ENCODE measurements at places on chromosomes 3 and 15.

- DNase-seq = no peak
These were observed 104.9 kb upstream of the TRIM42 start for GRCh38 chr3:140573011-140573410.

GRCh38 chr3:18349197-18349798 is 75.8 kb downstream of the SATB1 start:
- no peak for DNase-seq

DNA sequence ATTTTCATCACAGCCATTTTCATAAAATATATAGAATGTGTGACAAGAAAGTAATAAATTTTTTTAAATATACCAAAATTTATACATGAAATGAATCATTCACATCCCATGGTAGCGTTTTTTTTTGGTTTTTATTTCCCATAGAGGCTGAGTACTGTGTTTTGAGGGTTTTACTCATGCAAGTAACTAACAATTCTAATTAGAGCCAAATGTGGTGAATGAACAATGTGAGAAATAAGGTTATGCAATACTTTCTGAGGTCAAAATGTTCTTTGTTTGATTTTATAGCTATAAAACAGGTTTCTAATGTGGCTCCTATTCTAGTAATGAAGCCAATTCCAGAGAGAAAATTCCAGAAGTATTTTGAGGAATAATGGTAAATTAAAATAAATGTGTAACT is 386.8 kb downstream of the TBC1D5 start:
- DNase-seq = peak; percentile 22

DNA sequence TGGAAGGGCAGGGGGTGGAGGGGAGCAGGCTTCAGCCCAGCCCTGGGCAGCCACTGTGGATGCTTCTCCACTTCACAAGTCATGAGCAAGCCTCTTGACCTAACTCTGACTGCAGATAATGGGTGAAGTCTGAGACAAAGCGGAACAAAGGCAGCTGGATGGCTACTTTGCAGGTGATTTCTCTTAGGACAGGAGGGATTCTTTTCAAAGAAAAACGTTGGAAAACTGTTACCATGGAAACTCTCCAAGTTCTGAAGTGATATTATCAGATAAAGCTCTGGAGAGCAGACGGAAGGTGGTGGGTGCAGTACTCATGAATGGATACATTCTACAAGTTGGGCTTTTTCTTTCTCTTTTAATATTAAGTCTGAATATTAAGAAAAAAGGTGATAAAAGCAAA is 254.2 kb upstream of the SLCO3A1 start:
- DNase-seq = no peak

DNA sequence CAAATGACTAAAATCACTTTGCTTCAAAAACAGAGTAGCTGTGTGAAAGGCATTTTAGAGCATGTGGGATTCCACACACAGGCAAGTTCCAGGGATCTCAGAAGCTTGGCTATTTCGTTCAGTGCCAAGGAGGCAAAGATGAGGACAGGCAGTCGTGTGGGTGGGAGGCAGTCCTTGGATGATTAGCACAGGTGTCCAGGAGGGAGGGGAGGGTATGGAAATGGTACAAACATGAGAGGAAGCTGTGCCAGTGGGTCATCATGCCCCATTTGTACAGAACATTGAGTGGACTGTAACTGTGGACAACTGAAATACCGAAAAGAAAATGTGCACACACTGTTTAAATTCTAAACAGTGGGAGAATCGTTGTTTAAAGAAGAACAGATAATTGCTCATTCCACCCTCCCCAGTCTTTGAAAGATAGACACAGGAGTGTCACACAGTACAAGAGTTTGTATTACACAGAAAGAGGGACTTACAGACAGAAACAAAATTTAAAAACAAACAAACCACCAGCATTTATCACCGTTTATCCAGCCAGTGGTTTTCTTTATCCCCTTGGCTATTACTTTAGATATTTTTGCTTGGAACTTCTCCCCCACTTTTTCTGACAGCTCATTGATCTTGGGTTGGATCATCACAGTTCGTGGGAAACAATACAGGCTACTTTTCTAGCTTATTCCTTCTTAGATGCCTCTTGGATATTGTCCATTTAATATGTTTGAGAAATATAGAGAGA is 122.9 kb downstream of the GREM1 start:
- no peak for DNase-seq

- DNase-seq = no peak
These were observed 26.3 kb downstream of the RFX7 start for GRCh38 chr15:56217341-56217740.

DNA sequence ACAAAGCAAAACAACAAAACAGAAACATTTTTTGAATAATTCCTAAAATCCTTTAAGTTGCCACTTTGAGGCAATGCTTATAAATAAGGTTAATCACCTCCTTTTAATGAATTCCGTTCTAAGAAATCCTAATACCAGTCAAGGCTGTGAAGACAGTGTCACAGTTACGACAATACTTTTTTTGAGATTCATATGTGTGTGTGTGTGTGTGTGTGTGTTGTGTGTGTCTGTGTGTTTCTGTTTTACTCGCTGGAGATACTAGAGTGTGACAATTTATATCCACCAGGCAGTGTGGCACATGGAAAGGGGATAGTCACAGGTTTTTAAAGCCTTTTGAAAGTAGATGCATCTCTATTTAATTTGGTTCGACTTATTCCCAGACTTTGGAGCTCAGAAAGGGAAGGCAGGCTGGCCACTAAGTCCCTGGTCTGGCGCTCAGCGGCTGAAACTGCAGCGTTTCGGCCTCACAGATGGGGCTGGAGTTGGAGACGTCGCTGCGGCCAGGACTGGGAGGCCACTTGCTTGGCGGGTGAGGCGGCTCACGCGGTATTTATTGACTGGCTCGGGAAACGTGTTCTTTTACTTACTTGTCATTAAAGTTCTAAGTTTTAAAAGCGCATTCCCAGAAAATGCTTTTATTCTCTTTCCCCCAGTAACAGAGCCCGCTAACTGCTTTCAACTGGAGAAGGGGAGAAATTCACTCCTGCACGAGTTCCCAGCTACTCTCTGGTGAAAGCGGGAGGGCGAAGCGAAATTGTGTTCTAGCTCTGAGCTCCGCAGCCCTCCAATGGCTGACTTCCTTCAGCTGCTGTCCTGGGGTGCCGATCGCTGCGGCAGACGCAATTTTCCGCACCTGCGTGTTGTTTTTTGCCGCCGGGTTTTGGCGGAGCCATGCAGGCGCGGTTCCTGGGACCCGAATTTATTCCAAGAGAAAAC is 13.7 kb downstream of the ZIC1 start:
- no peak for DNase-seq

DNA sequence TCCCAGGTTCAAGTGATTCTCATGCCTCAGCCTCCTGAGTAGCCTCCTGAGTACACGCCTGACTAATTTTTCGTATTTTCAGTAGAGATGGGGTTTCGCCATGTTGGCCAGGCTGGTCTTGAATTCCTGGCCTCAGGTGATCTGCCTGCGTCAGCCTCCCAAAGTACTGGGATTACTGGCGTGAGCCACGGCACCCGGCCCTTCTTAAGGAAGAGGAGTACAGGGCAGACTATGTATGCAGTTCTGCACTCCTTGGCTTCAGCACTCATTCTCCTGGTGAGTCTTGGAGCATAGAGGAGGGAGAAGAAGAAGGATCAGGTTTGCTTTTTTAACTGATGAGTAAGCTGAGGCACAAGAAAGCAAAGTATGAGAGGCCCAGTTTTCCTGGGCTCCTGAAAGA is 99.8 kb upstream of the HACD2 start:
- DNase-seq = no peak

- DNase-seq = no peak
These were observed 36.8 kb upstream of the KIF23 start for GRCh38 chr15:69377216-69377970.

GRCh38 chr15:71962537-71962936 is 152.2 kb downstream of the NR2E3 start:
- DNase-seq = no peak

GRCh38 chr15:57550640-57551039 is 41.1 kb upstream of the MYZAP start:
- DNase-seq = peak; percentile 13

DNA sequence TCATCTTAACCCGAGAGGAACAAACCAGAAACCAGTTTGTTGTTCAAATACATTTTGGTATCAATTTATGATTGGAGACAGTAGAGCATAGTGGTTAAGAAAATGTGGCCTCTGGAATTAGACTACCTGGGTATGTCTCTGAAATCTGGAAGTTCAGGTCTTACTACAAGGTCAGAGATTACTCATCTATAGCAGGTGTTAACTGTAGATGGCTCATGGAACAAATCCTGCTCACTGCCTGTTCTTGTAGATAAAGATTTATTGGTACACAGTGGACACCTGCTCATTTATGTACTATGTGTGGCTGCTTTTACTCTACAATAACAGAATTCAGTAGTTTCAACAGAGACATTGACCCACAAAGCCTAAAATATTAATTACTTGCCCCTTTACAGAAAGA is 413.3 kb downstream of the CNTN6 start:
- DNase-seq = peak; percentile 5

- DNase-seq = no peak
These were observed 209.3 kb upstream of the PROK2 start for GRCh38 chr3:71994203-71994602.

GRCh38 chr3:195230244-195230643 is 40.7 kb downstream of the XXYLT1 start:
- no peak for DNase-seq

- DNase-seq = peak; percentile 48
These were observed 160.7 kb upstream of the MCTP2 start for GRCh38 chr15:94070356-94071295.

- DNase-seq = no peak
These were observed 115.2 kb upstream of the RORA start for GRCh38 chr15:61344293-61344692.

DNA sequence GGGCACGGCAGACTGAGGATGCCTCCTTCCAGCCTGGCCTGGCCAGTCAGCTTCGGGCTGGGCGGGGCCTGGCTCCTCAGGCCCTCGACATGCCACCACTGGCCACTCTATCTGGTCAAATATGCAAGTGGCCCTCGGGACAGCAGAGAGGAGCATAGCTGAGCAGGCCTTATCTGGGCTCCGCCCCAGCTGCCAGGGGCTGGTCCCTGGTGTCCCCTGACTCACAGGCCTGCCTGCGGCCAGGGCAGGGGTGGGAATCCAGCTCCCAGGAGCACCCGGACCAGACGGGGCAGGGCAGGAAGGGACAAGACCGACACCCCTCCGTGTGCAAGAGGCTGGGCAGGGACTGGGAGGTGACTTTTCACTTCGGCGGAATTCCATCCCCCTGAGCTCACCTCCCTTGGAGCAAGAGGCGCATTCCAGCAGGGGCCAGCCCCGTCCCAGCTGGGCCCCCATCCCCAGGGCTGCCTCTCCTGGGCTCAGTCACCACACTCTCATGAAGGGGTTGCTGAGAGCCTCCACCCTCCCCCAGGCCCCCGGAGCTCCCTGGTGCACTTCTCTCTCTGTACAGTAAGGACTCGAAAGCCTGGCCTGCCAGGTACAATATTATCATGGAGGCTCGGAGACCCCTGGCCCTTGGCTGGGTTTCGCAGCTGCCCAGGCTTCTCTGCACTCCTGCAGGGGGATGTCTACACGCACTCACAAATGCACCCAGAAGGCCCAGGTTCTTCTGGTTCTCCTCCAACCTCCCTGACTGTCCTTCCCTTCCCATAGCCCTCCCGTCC is 29.5 kb downstream of the WNT7A start:
- DNase-seq = peak; percentile 93

GRCh38 chr15:66772604-66773128 is 70.6 kb downstream of the SMAD6 start:
- DNase-seq = no peak

GRCh38 chr15:44956388-44956787 is at the start of gene TERB2:
TERB2 (plus strand) TSS chr15:44956687; CDS start chr15:44956719, 32 bp downstream.
- no peak for DNase-seq

GRCh38 chr3:175398676-175399075 is 539.5 kb downstream of the NAALADL2 start:
- peak; percentile 23 for DNase-seq

Data from bronchial epithelial cell (primary cell).